ENCODE measurements at places on chromosomes 2 and 18.

GRCh38 chr18:52723550-52723970, 383.6 kb downstream of the DCC start:
- DNase-seq, result no peak
- no peaks in the 10 kb centered on the region for H3K27me3 ChIP-seq
- no peaks in the 10 kb centered on the region for H3K4me1 ChIP-seq
- no peak overlapping the region for H3K27ac ChIP-seq

- no peaks in the 10 kb centered on the region for H3K36me3 ChIP-seq
- H3K27ac ChIP-seq, result no peak overlapping the region
- H3K4me1 ChIP-seq, result no peaks in the 10 kb centered on the region
- H3K4me3 ChIP-seq, result no peak overlapping the region
- no peak for DNase-seq
Measured at GRCh38 chr2:227867386-227867785, 4.0 kb upstream of the DAW1 start.

GRCh38 chr2:52074130-52074719, 1042.3 kb upstream of the NRXN1 start:
- H3K27me3 ChIP-seq, result no peaks in the 10 kb centered on the region
- H3K4me1 ChIP-seq, result no peaks in the 10 kb centered on the region
- no peaks in the 10 kb centered on the region for H3K36me3 ChIP-seq

GRCh38 chr2:230457073-230457768, 41.2 kb downstream of the SP100 start:
- H3K36me3 ChIP-seq, result peaks cover 91% of the 10 kb centered on the region
- H3K4me3 ChIP-seq, result no peak overlapping the region
- no peaks in the 10 kb centered on the region for H3K27me3 ChIP-seq
- peak overlapping the region; percentile 83 for H3K27ac ChIP-seq
- DNase-seq, result no peak

GRCh38 chr2:98058191-98058975, 28.6 kb upstream of the VWA3B start:
- H3K4me1 ChIP-seq, result no peaks in the 10 kb centered on the region
- peaks cover 8% of the 10 kb centered on the region for H3K27me3 ChIP-seq
- H3K27ac ChIP-seq, result no peak overlapping the region
- DNase-seq, result no peak
- H3K36me3 ChIP-seq, result no peaks in the 10 kb centered on the region

GRCh38 chr18:36446059-36446458, 148.5 kb downstream of the FHOD3 start:
- H3K36me3 ChIP-seq, result no peaks in the 10 kb centered on the region
- no peaks in the 10 kb centered on the region for H3K4me1 ChIP-seq
- no peak overlapping the region for H3K4me3 ChIP-seq
- peaks cover 17% of the 10 kb centered on the region for H3K27me3 ChIP-seq

GRCh38 chr2:197297266-197297665, 13.3 kb downstream of the ANKRD44 start:
- peak overlapping the region; percentile 37 for H3K4me3 ChIP-seq
- DNase-seq, result no peak
- no peaks in the 10 kb centered on the region for H3K27me3 ChIP-seq
- H3K27ac ChIP-seq, result peak overlapping the region; percentile 94

DNA sequence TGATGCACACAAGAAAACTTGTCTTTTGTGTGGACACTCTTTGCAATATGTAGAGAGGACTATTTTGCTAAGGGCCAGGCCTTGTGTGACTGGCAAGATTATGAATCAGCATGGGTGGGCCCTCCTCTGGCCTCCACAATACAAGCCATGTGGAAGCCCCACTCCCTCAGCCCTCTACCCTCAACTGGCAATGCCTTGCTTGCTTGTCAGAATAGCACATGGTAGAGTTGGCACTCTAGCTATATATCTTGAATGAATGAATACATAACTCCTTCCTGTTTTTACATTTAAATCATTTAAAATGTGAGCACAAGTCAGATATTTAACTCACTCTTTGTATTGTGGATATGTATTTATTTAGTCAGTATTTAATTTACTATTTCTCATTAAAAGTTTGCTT, 805.4 kb upstream of the GYPC start:
- H3K36me3 ChIP-seq, result no peaks in the 10 kb centered on the region
- no peak overlapping the region for H3K27ac ChIP-seq
- no peaks in the 10 kb centered on the region for H3K4me1 ChIP-seq
- H3K4me3 ChIP-seq, result no peak overlapping the region

GRCh38 chr2:209584472-209584871, 160.6 kb downstream of the MAP2 start:
- no peaks in the 10 kb centered on the region for H3K27me3 ChIP-seq
- H3K4me3 ChIP-seq, result no peak overlapping the region
- H3K36me3 ChIP-seq, result no peaks in the 10 kb centered on the region
- H3K4me1 ChIP-seq, result peaks cover under 1% of the 10 kb centered on the region
- DNase-seq, result no peak
- H3K27ac ChIP-seq, result no peak overlapping the region

DNA sequence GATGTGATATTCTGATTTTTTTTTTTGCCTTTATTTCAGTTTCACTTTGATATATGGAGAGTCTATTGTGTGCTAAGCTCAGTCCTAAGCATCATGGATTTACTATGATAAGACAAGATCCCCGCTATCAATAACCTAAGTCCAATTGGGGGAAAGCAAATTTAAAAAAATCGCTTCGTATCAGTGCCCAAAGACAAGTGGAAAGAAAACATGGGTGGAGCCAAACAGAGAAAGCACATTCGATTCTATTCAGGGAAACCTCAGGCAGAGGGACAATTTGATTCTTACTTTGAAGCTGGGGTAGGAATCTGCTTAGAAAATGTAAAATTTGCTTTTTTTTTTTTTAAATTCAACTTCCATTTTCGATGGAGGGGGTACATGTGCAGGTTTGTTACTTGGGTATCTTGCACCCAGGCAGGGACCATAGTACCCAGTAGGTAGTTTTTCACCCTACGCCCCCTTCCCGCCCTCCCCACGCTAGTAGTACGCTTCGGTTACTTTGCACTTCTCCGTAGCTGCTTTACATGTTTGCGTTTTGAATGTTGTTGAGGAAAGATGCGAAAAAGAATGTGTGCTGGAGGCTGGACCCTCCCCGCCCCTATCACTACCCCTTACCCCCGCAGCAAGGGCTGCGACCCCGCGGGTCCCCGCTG, 12.4 kb downstream of the KIF5C start:
- H3K36me3 ChIP-seq, result peaks cover 4% of the 10 kb centered on the region
- H3K4me3 ChIP-seq, result peak overlapping the region; percentile 66
- peak; percentile 22 for DNase-seq
- peaks cover 11% of the 10 kb centered on the region for H3K4me1 ChIP-seq

All from activated naive CD4-positive, alpha-beta T cell treated with anti-CD3 and anti-CD28 coated beads, Interleukin-2, amount 10 ng/mL, durations not matched to agents 7 days and 5 days (primary cell).